GM13977 (cell line): ENCODE measurements at places on chromosomes 7 and 10.

GRCh38 chr7:23590529-23590928, 6.7 kb upstream of the CCDC126 start:
- no peak for DNase-seq

DNA sequence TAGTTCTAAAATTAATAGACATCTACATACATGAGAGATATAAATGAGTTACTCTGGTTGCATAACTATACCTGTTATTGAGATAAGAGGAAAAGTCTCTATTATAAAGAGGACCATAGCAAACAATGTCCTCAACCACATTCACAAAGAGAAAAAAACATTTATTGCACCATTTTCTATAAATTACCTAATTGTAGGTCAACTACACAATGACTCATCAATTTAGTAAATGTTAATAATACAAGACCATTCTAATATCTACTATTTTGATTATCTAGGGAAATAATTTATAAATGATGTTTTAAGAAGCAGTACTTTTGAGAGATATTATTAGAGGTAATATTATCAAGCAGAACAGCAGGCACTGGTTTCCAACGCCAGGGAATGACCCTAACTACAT, 246.1 kb downstream of the AGMO start:
- no peak for DNase-seq

- DNase-seq, result no peak
Observed at GRCh38 chr10:1264001-1264400, 207.8 kb downstream of the WDR37 start.

GRCh38 chr7:132533916-132534315, 42.4 kb downstream of the PLXNA4 start:
- no peak for DNase-seq

DNA sequence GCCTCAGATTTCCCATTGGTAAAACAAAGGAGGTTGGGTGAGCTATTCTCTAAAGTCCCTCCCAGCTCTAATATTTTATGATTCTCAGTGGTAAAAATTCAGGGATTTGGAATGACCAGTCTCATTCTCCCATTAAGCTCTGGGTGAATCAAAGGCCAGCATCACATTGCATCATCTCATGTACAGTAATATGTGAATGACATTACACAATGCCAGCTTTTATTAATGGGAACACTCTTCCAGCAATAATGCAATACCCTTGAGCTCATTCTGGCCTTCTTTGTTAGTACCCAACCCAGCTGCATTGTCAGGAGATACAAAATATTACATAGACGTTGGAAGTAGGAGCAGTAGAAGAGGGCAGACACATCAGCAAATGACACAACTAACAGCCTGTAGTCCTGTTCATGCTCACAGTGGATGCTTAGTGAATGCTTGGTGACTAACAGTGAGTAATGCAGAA, 100.0 kb upstream of the EGR2 start:
- no peak for DNase-seq

- no peak for DNase-seq
Observed at GRCh38 chr10:23917251-23917840, 291.6 kb upstream of the KIAA1217 start.

- DNase-seq, result peak; percentile 1
Observed at GRCh38 chr10:78472551-78472890, 438.9 kb downstream of the RPS24 start.

- no peak for DNase-seq
Observed at GRCh38 chr10:70321897-70322890, 38.4 kb upstream of the NPFFR1 start.

- no peak for DNase-seq
Observed at GRCh38 chr10:119055472-119055871, 25.1 kb downstream of the EIF3A start.

GRCh38 chr10:85319826-85320225, 991.4 kb downstream of the CCSER2 start:
- DNase-seq, result no peak

- DNase-seq, result no peak
Observed at GRCh38 chr10:7787150-7787856, 490 bp downstream of the KIN start.

DNA sequence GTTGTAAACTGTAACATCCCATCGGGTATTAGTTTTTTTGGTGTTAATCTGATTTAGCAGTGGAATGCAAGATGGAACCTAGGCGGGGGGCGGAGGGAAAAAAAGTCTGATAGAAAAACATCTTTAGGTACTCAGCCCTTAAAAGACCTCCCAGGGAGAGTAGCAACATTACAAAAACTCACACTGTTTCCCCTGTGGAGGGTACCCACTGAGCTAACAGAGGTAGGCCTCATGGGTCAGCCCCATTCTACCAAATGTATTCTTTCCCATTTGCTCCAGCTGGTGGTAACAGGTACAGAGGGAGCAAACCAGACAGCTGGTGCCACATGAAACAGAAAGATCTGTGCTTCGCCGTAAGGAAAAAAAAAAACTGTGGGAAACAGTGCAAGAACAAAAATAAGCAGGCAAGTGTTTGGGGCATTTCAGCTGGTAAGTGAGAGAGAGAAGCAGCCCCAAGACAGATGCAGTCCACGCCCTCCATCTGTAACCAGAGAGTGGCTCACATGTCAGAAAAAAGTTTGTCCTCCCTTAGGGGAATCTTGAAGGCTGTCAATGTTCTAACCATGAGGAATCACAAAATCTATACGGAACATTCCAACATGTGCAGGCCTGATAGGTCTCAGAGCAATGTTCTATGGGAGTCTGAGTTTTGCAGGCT, 65.3 kb downstream of the HOXA1 start:
- no peak for DNase-seq

DNA sequence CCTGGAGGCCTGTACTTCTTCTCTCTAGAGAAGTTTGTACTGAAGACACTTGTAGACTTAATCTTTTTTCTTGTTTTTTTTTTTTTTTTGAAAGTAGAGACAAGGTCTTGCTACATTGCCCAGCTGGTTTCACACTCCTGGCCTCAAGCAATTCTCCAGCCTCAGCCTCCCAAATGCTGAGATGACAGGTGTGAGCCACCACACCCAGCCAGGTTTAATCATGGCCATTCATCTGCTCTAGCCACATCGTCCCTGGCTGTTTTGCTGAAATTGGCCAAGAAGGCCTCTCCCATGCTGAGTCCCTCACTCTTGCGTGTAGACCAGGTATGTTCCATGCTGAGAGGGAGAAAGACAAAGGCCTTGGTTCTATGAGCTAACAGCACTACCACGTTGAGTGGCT, 176.2 kb downstream of the JCAD start:
- no peak for DNase-seq

GRCh38 chr7:38716397-38716796, 85.2 kb upstream of the AMPH start:
- no peak for DNase-seq

GRCh38 chr10:8873310-8873709, 818.8 kb downstream of the GATA3 start:
- DNase-seq, result no peak

DNA sequence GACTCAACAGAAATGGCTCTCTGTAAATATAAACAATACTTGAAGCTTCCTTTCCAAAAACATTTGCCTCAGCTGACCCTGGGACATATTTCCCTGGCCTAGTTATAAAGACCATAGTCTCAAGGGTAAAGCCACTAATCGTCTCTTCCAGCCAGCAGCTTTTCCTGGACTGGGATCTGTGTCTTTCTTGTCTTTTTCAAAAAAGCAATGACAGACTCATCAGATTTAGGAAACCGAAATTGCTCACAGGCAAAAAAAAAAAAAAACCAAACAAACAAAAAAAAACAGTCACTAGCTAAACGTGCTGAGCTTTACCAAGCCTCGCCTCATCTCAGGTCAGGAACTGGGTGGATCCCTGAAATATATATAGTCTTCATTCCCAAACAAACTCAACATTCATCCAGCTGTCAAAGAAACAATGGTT, 23.5 kb downstream of the STN1 start:
- DNase-seq, result no peak

DNA sequence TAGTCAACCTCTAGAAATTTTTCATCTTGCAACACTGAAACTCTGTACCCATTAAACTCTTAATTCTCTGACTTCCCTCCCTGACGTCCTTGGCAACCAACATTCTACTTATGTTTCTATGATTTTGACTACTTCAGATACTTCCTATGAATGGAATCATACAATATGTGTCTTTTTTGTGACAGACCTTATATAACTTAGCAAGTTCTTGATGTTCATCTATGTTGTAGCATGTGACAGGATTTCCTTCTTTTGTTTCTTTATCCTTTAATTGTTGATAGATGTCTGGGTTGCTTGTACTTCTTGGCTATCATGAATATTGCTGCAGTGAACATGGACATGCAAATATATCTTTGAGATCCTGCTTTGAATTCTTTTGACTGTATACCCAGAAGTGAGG, 240.8 kb downstream of the ADK start:
- no peak for DNase-seq

DNA sequence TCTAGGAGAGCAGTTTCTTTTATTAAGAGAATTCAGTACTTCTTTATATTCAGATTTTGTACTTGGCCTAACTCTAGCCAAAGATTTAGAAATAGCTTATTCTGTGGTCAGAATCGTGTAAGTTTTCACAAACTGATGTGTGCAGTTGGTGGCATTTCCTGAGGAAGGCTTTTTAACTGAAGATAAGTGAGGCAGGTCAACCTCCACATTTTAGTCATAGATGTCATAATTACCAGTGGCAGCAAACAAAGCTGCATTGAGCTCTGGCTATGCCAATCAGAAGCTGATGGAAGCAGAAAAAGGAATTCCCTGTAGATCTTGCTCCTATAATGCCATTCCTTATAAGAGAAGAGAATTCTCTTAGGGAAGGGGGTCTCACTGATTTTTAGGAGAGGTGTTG, 141.3 kb upstream of the SP8 start:
- DNase-seq, result no peak

- no peak for DNase-seq
Observed at GRCh38 chr10:1173091-1173490, 116.9 kb downstream of the WDR37 start.

DNA sequence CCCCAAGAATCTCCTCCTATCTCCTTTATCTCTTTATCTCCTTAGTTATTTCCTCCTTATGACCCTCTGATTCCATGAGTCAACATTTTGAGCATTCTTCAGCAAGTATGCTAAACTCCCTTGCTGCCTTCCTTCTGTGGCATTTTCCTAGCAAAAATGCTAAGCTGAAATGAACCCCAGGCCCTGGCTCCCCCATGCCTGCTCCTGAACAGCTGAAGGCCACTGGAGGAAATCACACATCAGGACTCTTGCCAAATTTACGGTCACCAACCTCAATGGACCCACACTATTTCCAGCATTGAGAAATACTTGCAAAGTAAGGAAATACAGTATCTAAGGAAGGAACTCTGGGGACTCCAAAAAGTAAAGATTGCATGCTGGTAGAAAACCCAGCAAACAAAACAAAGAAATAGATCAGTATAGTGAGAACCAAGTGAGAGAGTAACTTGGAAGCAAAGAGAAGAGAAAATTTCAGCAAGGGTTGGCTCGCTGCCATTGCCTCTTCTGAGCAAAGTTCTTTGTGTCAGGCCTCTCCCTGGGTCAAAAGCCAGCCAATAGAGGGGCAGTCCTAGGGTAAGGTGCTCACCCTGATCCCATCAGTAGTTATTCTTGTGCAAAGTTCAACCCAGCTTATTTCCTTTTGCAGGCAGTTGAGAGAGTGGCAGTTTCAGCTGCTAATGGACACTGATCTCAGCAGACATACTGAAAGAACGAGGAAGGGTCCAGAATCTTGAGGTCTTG, 5.1 kb upstream of the PLEKHS1 start:
- DNase-seq, result no peak

- DNase-seq, result no peak
Observed at GRCh38 chr10:124560377-124561105, 98.9 kb downstream of the LHPP start.

DNA sequence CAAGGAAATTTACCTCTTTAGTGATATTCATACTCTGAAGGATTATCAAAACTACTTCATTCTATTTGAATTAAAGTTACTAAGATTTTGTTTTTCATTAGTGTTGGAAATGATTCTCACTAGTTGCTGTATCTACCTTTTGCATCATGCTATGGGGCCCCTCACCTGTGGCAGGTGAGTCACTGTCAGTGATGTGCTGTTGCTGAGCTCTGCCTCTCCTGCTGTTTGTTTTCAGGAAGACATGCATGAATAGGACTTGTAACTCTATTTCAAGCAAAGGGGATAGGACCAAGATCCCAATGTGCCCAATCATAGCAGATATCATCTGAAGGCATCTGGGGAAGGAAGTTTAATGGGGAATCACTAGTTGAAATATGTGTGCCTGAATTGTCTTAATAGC, 57.4 kb upstream of the AGR3 start:
- no peak for DNase-seq

GRCh38 chr7:16754856-16755317, 1.3 kb downstream of the TSPAN13 start:
- no peak for DNase-seq

GRCh38 chr10:52599551-52600200, 172.9 kb downstream of the MBL2 start:
- no peak for DNase-seq

GRCh38 chr7:139661043-139661440, 116.8 kb downstream of the HIPK2 start:
- DNase-seq, result no peak

DNA sequence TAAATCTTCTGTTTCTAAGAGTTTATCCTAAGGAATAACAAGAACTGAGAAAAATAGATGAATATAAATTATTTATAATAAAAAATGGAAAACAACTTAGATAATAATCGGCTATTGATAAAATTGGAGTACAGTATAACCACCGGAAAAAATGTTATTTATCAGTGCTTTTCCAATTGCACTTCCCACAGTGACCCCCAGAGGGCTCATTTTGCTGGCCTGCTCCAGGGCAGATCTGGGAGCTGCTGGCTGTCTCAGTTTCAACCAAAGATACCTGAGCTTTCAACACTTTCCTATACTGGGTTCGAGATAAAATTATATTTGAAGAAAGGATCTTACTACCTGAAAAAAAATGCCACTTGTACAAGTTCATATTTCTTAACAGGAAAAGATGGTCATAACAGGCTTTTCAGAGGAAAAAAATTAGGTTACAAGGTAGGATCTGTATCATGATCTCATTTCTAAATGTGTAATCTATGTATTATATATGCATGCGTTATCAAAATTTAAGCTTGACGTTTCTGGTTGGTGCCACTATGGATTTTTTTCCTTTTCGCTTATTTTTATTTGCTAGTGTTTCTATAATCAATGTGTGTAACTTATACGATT, 165.7 kb downstream of the NPSR1 start:
- peak; percentile 49 for DNase-seq

GRCh38 chr7:91180746-91181145, 83.5 kb upstream of the FZD1 start:
- no peak for DNase-seq

DNA sequence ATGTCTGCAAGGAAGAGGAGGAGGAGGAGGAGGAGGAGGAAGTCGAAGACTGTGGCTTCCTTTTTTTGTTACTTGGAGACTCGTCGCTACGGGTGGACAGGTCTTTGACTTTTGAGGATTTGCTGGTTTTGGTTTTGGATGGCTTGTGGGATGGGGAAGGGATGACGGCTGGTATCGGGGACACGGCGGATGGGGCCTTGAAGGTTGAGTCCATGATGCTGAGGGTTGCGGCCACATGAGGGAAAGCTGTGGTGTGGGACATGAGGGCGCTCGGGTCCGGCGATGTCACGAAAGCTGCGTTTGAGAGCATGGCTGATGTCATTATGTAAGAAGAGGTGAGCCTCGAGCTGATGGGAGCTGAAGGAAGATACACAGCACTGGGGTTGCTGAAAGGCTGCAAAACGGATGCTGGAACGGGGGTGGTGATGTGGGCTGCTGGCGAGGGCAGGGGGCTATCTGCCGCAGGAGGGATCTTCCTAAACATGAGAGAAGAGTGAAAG, 33.1 kb upstream of the EFCAB10 start:
- DNase-seq, result no peak
